ENCODE measurements at places on chromosomes 12 and 14.

GRCh38 chr14:37824939-37825712 lies 229.7 kb downstream of the TTC6 start:
- DNase-seq: no peak

GRCh38 chr12:104505095-104505818 lies 48.5 kb downstream of the CHST11 start:
- DNase-seq: no peak

DNA sequence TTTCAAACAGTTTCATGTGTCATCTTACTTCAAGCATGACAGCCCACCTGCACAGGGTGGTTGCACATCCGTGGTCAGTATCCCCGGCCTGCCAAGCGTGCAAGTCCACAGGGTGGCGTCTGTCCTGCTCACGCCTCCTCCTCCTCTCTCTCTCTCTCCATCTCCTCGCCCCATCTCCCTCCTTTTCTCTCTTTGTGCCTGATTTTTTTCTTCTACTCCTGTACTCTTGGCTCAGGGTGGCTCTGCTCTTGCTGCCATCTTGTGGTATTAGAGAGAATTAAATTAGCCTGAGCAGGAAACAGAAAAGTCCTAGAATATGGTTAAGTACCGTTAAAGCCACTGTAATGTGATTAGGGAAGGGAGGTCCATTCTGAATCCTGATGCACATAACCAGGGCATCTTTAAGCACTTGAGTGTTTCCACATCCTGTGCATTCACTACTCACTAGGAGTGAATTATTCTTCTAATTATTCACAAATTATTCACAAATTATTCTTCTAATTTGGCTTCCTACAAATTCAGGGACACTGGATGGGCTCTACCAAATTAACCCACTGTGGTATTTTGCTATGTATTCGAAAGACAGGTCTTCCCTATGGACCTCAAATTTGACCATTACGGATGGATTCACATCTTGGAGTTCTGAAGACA lies 25.5 kb upstream of the DTX1 start:
- no peak for DNase-seq

- no peak for DNase-seq
These were observed 48.9 kb upstream of the PPP1CC start for GRCh38 chr12:110791589-110791988.

DNA sequence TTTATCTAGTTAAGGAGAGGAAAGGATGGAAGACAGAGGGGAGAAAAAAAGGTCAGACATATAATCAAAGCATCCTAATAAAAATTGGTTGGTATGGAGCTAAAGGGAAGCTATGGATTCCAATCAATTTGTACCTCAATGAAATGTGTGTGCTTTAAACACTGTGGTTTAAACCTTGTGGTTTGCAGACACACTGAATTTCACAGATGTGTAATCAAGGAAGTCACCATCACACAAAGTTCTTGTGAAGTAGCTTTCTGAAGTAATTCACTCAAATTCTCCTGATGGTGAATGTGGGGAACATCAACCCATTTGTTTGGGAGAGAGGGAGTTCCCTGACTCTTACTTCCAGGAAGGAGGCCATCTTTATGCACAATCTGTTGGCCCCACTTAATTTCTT lies 243.3 kb upstream of the KRR1 start:
- DNase-seq: no peak

DNA sequence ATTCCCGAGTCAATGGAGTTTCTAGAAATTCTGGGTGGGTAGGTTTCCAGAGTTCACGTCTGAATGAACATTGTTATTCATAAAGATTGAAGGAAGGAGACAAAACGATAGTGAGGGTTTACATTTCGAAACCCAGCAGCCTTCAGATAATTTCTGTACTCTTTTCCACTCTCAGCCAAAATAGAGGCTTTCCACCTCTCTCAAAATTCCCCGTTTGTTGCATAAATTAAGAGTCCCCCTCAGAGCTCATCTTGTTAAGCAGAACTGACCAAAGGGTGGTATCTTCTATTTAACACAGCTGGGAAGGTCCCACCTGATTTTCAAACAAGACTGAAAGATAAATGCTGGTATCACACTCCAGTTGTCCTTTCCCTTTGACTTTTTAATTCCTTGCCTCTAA lies 21.5 kb upstream of the YARS2 start:
- DNase-seq: no peak

DNA sequence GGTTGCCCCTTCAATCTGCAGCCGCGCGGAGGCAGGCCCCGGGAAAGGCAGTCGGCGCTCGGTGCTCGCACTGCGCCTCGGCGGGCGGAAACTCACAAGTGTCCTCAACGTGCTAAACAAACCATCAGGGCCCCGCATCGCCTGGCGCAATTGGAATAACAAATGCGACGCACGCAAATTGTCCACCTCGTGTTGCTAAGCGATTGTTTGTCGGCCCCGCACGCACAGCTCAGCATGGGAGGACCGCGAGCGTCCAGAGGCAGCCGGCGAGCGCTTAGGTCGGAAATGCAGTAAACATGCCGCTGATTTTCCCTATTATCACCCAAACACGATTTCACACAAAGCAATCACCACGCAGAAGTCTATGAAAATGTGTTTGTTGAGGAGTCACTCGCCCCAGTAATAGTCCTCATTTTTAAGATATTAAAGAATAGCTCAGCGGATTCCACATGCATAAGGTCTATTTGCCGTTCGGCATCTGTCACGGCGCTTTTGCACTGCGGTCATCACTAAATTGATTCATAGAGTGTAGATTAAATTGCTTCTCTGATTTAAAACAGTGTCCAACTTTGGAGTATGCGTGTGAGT lies 3.2 kb upstream of the GSC start:
- no peak for DNase-seq
